ENCODE measurements at places on chromosomes 1 and 21.

DNA sequence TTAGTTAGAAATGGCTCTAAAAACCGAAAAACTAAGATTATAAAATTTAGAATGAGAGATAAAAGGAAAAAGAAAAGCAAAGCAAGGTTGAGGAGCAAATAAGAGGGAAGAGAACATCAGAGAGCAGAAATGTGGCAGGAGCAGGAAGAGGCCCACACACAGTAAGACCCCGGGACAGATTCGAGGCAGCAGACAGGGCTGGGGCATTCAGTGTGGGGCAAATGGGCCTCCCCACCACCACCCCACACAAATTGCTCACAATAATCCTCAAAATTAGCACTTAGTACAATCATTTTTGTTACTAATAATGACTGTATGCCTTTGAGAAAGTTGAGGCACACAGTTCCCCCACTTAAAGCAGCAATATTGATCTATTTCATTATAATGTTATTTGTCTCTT is 17.1 kb upstream of the SLC44A3 start:
- DNase-seq = no peak

- no peak for DNase-seq
Observed at GRCh38 chr1:19676438-19676922, 11.8 kb downstream of the HTR6 start.

DNA sequence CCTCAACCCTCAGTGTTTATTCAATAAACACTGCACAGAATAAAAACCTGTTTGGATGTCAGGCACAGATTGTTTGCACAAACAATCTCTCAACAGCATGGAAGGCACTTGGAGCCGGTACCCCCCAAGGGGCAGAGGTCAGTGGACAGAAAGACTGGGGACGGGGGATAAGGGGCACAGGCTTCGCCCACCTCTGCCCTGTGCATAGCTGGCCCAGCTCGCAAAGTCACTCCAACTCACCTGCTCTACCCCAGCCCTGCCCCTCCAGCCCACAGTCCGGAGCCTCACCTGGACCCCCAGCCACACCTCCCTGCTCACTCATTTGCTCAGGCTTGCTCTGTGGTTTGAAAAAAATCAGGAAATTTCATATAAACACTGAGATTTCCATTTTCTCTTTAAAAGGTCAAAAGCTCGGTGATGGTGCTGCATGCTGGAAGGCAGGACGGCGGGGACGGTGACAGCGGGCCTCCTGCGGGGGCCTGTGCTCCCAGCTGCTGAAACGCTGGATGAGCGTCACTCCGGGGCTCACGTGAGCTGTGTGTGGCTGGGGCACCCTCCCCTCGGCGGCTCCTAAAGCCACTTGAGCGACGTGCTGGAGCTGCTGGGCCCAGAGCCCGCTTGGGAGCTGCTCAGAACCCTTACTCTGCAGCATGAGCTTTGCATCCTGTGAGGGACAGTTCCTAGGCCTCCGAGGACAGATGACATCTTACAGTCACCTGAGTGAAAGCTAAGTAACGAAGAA is 54.5 kb downstream of the PRDM15 start:
- no peak for DNase-seq

- DNase-seq = no peak
Observed at GRCh38 chr1:55211863-55212262, 3.3 kb downstream of the USP24 start.

GRCh38 chr1:234980291-234980644 is 148.4 kb downstream of the TOMM20 start:
- DNase-seq = no peak

- DNase-seq = peak; percentile 80
Observed at GRCh38 chr1:203287109-203287893, 18.0 kb upstream of the BTG2 start.

DNA sequence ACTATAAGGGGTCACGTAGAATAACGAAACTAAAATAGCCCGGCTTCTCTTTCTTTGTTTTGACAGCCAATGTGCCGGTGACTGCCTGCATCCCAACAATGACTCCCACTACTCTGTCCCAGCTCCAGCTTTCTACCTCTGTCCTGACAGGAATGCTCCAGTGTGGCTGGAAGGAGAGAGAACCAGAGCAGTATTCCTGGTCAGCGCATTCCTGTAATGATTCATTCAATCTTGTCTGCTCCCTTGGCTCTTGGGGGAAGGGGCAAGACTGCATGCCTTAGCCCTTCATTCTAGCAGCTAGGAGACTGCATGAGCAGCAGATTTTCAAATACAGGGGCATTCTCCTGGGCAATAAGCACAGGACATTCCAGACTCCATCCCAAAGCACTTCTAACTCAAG is 132.1 kb upstream of the PRMT6 start:
- DNase-seq = no peak

DNA sequence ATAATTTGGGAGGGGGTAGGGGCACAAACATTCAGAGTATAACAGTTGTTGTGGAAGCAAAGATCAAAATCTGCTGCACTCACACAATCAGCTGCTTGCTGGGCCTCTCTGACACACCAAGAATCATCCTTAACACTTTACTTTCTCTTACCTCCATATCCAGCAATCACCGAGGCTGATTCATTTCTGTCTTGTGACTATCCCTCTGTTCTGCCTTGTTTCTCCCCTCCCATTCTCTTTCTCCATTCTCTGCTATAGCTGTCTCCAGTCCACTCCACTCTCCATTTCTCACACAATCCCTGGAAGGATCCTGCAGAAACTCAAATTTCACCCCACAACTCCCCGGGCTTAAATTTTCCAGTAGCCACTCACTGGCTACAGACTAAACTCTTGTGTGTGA is 91.8 kb upstream of the NGF start:
- no peak for DNase-seq

GRCh38 chr1:167094690-167095089 is 815 bp downstream of the STYXL2 start:
- DNase-seq = no peak

GRCh38 chr1:59565611-59566410 is 248.9 kb upstream of the HOOK1 start:
- no peak for DNase-seq

GRCh38 chr1:184118046-184118445 is 66.5 kb downstream of the TSEN15 start:
- DNase-seq = no peak

- no peak for DNase-seq
Observed at GRCh38 chr1:215393476-215393875, 173.6 kb upstream of the KCTD3 start.

DNA sequence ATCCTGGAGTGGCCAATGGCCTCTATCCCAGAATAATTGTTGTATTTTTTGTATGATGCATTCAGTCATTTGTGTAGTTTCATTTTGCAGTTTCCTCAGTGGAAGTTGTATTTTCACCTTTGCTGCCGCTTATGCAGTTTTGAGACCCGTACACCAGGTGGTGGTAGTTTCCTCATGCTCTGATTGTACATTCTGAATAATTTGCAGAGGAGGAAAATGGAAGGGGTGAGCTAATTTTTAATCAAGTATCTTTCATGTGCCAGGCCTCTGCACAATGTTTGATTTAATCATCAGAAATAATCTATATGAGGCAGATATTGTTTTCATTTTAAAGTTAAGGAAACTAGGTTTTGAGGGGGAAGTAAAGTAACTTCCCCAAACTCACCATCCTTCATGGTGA is 29.5 kb downstream of the HLX start:
- no peak for DNase-seq

- no peak for DNase-seq
Observed at GRCh38 chr1:23122023-23122748, 46.5 kb downstream of the LUZP1 start.

DNA sequence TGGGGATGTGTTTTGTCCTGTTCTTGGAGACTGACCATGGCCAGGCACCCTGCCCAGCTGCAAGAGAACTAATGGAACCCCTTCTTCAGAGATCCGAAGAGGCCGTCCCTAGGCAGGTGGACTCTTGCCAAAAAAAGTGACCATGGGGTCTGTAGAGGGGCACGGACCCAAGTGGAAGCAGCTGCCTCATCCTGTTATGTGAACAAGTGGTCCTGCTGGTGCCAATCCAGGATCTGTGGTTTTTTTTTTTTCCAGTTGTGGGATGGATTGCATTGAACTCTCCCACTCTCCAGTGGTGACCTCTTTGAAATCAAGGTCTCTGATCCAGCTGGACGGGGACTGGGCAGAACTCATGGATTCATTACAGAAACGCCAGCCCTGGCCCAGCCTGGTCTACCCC is 71.2 kb downstream of the ARHGEF10L start:
- no peak for DNase-seq

DNA sequence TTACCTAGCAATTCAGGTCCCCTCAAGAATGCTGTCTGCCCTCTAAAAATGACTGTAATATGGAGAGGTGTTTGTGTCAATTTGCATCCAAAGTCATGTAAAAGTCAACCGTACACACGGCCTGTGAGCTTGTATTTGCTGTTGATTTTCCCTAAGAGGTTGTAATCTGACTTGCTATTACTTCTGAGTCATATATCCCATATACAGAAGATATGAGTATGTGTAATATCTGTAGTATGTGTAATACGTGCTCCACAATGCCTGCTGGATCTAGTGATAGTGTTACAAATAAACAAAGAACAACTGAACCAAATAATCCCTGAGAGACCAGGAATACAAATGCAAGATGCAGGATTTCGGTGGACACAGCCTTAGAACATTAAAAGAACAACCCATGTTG is 1.4 kb upstream of the KCNJ6 start:
- DNase-seq = no peak

GRCh38 chr1:212186427-212187207 is 98.6 kb upstream of the PPP2R5A start:
- DNase-seq = no peak

DNA sequence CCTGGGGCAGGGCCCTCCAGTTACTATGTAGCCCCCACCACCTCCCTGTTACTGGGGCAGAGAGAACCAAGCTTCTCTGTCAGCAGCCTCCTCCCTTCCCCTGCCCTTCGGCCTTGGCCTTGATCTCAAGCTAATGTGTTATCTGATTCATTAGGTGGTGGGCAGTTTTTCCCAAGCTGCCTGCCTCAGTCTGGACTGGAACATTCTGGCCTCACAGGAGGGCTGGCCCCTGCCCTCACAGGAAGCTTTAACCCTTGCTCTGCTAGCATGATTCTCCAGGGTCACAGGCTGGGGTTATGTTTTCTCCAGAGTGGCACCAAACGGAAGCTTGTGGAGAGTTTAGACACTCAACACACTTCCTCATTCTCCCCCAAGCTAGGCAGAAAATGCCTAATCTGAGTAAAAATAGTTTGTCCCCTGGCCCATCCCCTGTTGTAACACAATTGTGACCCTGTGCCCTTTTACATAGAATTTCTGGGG is 37.2 kb upstream of the SLC6A9 start:
- no peak for DNase-seq

GRCh38 chr21:44298301-44298700 is 1.6 kb upstream of the PFKL start:
- no peak for DNase-seq

DNA sequence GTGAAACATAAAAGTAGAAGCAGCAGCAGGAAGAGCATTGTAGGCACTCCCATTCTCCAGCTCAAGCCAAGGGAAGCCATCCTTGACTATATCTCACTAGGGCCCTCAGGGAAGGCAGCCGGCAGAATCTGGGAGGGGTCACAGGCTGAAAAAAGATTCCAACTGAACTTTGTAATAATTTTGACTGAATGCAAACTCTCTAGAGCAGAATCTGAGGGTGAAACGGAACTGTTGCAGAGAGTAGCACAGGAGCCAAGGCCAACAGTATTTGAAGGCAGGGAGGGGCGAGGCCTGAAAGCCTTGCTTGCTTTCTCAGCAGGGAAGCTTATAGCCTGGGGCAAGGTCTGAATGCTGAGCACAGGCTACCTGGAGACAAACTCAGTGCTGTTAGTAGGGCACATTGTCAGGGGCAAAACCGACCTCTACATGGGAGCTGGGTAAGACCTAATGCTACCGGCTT is 180.6 kb downstream of the COL24A1 start:
- no peak for DNase-seq

DNA sequence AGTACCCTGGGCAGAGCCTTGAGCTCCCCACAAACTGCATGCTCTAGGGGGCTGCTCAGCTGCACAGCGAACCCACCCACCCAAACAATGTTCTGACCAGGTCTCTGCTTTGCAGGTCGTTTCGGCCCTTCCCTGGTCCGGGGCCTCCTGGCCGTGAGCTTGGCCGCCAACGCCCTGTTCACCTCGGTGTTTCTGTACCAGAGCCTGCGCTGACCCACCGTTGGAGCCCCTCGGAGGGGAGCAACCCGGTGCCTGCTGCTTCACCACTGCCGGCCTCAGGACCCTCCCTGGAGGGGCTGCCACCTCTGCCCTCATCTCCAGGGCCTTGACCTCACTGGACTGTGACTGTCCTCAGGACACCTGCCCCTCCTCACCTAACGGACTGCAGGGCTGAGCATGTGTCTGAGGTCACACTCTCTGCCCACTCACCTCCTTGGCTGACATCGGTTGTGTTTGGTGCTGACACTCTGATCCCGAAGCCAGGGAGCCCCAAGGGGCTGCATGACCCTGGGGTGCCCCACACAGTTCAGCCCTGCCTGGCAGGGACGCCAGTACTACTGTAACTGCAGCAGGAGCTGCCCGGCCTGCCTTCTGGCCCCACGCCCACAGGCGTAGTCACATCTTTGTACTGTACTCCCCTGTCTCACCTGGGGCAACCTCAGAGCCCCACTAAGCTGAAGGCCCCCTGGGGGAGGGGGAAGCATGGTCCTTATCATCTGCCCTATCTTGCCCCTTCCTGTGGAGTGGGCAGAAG is 24.3 kb downstream of the TMEM201 start:
- no peak for DNase-seq

GRCh38 chr1:37940299-37940947 is 6.4 kb downstream of the INPP5B start:
- no peak for DNase-seq
